Activated CD4-positive, alpha-beta T cell treated with anti-CD3 and anti-CD28 coated beads for 4 hours (primary cell): ENCODE measurements at places on chromosomes 13 and 19.

GRCh38 chr19:55550321-55550650 is 4.9 kb upstream of the SBK3 start:
- DNase-seq = no peak

- DNase-seq = no peak
These were observed 12.7 kb downstream of the CEACAM21 start for GRCh38 chr19:41588497-41589209.

GRCh38 chr19:54062643-54063042 is 1.1 kb downstream of the VSTM1 start:
- DNase-seq = no peak

DNA sequence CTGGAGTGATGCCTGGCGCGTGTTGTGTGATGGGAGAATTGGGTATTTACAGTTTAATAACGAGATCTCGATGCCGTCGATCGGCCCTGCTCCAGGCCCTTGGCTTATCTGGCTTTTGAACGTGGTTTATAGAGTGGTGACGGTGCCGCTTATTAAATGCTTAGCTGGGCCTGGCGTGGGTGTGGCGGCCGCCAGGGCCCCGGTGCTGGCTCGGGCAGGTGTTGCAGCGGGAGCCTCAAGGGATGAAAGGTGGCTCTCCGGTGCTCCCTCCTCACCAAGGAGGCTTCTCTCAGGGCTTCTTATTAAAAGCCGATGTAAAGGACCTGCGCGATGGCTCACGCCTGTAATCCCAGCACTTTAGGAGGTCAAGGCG is 173.8 kb downstream of the KDM4B start:
- no peak for DNase-seq

DNA sequence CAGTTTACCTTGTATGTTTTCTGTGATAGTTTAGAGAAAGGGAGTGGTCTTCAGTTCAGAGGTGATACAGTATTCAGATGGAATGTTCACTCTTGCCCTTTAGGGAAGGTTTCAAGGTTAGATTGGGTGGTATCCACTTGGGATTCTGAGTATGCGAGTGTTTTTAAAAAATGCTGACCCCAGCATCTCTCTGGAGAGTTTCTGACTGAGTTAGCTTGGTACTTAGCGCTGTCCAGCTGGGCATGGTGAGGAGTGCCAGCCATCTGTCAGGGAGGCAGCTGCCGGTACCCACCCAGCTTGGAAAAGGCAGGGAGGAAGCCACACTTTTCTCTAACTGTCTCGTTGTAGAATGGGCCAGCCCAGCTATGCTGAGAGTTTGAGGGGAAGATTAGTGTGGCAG is 63.3 kb downstream of the ARHGEF7 start:
- no peak for DNase-seq

GRCh38 chr13:113886561-113887112 is 22.8 kb upstream of the GAS6 start:
- no peak for DNase-seq

GRCh38 chr19:56960959-56961543 is 120.5 kb upstream of the PEG3 start:
- DNase-seq = no peak

DNA sequence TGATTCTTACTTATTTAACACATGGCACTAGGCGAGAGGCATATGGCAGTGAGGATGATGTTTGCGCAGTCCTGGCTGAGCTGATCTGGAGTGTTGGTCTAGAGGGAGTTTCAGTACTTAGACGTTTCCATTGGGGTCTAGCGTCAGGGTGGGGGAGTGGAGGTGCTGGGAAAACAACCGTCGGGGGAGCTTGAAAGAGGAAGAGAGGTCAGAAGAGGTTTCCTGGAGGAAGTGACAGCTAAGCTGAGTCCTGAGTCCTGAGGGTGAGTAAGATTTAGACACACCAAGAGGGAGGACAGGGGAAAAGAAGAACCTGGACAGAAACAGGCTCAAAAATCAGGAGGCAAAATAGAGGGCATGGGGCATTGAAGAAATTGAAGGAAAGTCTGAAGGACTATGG is 81.4 kb downstream of the ALOX5AP start:
- no peak for DNase-seq

DNA sequence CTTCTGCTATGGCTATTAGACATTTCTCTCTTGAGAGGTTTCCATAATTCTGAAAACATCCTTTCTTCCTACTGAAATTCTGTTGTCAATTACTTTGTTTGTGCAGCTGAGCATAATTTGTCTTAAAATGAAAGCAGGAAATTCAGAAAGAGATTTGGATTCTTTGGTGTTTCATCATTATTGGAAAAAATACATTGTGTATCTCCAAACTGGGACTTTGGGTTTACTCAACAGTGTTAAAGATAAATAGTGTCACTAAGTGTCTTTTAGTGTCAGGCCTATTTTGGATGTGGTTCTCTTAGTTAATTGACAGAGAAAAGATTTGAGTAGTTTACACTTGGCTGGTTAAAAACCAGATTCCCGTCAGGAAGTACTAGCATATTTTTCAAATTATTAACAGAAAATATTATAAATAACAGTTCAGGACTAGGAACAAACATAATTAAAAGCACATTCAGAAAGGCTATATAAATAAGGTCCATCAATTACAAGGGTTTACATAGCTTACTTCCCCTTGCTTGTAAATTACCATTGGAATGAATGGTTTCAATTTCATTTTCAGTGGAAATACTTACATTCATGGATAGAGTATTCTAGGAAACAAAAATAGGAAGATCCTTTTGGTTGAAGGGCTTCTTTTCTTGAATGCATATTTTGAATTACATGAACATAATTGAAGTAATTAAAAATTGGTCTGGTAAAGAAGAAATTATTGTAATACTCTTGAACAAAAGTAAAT is 483.1 kb downstream of the GPC6 start:
- DNase-seq = no peak

GRCh38 chr19:29645911-29646310 is 19.4 kb upstream of the PLEKHF1 start:
- DNase-seq = no peak

- DNase-seq = no peak
These were observed 19.3 kb downstream of the PLPP2 start for GRCh38 chr19:271856-272255.
